ENCODE measurements at places on chromosomes 13 and 19.
A peak's percentile ranks its signal among the peaks of the same experiment; 100 is the strongest.

DNA sequence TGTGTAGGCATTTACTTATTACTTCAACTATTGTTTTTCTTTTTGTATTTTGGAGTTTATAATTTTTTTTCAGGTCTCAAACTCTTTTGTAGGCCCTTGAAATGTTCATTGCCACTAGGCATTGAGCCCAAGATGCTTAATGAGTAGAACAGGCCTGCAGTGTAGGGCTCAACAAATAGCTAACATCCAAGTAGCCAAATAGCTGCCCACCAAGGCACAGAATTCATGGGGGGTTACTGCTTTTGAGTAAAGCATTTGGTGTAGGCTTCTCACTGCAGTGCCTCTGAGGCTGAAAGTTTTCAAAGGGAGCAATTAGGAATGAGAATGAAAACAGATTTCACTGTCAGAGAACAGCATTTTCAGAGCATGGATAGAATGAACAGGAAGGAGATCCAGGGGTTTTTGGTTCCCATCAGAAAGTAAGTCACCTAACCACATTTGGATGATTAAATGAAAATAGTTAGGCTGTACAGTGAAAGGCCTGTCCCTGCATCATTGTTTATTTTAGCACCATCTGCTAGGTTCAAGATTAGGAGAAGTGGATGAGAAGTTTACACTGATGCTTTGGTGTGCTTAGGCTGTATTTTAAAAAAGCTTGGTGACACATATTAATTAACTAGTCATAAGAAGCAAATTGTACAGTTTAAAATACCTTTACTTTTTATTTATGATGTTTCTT is 61.0 kb downstream of the EDNRB start:
- DNase-seq: no peak

DNA sequence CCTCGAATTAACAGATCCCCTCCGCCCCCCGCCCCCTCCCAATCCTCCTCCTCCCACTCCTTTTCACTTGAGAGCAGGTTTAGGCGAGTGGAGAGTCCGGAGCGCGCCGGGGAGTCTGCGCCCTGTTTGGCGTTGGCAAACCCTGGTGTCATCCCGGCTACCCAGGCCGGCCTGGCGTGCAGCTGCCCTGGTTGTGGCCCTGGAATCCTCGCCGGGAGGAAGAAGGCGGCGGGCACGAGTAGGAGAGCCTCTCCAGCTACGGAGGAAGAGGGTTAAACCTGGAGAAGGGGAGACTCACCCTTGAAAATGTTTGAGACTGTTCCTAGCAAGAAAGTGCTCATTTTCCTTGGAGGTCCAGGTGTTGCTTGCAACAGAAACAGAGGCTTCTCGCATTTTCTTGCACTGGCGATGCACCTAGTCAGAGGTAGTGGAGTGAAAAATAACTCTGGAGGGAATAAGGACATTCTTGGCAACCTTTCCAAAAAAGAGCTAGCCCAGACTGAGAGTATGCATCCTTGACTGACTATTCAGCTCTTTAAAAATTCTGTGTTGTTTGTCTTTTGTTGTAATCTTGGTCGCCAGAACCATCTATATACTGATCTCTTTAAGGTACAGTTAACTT is 1.3 kb upstream of the SOX21 start:
- no peak for DNase-seq

DNA sequence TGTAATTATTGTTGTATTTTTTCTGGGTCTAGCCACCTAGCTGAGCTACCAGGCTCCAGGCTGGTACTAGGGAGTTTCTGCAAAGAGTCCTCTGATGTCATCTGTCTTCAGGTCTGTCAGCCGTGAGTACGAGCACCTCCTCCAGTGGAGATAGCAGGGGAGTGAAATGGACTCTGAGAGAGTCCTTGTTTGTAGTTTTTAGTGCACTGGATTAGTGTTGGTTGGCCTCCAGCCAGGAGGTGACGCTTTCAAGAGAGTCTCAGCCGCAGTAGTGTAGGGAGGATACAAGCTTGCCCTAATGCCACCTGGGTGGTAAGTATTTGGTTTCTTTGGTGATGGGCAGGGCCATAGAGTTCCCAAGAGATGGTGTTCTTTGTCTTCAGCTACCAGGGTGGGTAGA is 384.8 kb downstream of the SLC7A1 start:
- DNase-seq: no peak

DNA sequence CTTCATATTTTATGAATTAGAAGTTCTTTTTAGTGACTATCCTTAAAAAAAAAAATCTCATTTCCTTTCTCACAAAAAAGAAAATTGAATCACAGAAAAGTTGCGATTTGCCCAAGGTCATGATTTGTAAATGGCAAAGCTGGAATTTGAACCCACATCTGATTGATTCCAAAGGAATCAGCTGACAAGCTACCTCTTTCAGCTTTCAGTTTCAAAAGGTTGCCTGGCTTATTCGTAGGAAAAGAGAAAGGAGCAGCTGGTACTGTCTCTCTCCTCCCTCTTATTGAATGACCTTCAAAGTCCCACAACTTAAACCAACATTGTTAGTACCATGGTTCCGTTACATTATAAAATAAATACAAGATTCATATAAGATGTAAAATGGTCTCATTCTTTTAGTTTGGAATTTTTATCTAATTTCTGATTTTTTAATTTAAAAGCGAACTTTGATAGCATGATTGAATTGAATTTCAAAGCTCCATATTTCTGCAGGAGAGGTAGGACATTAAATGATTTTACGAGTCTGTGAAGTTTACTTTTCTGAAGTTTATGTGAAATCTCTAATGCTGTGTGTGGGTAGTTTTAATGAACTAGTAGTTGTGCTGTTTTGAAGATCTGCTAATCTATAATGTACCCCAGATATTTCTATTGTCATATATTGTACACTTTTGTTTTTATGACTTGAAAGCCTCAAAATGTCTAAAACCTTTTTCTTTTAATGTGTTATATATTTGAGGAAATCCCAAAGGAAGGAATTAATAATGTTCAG is 18.5 kb upstream of the KCTD4 start:
- no peak for DNase-seq

GRCh38 chr13:110726726-110727125 is 13.2 kb downstream of the ING1 start:
- no peak for DNase-seq

GRCh38 chr13:99433543-99434075 is 67.7 kb upstream of the TM9SF2 start:
- DNase-seq: no peak

DNA sequence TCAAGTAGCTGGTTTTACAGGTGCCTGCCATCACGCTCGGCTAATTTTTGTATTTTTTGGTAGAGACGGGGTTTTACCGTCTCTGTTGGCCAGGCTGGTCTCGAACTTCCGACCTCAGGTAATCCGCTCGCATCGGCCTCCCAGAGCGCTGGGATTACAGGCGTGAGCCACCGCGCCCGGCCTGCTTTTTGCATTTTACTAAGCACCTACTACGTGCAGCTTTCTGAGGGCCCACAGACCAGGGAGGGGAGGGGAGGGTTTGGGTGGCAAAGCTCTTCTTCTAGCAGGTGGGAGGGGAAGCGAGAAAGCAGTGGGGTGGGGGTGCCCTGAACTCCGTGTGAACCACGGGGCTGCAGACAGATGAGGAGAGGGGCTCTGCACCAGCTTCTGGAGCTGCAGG is 15.0 kb downstream of the PALM start:
- no peak for DNase-seq

GRCh38 chr19:50475101-50475568 is 1.2 kb upstream of the EMC10 start:
- DNase-seq: no peak

GRCh38 chr19:6802336-6803035 is 30.0 kb downstream of the VAV1 start:
- peak; percentile 39 for DNase-seq

- no peak for DNase-seq
Measured at GRCh38 chr19:9407827-9408226, 27.5 kb downstream of the ZNF266 start.

DNA sequence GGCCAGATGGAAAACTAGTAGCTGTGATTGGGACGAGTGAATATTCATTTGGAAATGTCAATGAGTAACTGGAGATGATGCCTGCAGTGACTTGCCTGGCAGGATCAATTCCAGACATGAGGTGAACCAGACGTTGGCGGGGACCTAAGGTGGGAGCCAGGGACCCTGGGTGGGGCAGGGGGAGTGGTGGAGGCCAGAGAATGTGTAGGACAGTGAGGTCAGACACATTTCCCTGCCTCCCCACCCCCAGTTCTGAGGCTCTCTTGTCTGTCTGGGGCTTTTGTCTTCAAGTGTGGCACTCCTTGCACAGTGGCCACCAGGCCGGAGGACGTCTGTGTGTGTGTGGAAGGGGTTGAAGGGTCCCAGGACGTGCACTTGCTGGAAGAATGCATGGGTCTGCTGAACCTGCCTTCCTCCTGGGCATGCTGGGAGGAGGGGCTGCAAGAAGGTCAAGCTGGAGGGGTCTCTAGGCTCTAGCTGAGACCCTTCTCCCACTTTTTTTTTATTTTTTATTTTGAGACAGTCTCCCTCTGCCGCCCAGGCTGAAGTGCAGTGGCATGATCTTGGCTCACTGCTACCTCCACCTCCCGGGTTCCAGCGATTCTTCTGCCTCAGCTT is 51.6 kb downstream of the CHST8 start:
- no peak for DNase-seq

DNA sequence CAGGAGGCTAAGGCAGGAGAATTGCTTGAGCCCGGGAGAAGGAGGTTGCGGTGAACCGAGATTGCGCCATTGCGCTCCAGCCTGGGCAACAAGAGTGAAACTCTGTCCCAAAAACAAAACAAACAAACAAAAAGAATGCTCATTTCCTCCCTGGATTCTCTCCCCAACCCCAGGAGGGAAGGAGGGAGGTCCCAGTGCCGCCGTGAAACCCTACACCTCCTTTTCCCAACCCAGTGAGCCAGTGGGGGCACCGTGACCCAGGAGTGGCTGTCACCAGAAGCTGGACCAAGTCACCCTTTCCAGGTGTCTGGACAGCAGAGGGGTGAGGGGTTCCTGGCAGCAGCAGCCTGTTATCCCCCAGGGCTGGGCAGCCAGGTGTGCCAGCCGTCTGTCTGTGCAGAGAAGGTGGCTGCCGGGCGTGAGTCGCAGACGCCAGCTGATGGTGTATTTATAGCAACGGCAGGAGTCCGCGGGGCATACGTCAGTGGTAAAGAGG is 23.5 kb downstream of the NFIC start:
- DNase-seq: no peak

- no peak for DNase-seq
Measured at GRCh38 chr19:29927944-29928625, 14.0 kb upstream of the URI1 start.

- no peak for DNase-seq
Measured at GRCh38 chr19:13804830-13805683, 9.8 kb downstream of the ZSWIM4 start.

- no peak for DNase-seq
Measured at GRCh38 chr19:55990831-55991230, 4.3 kb downstream of the NLRP5 start.

- DNase-seq: no peak
Measured at GRCh38 chr13:42418184-42418583, 146.2 kb downstream of the AKAP11 start.

GRCh38 chr13:38862443-38862842 is 128.2 kb downstream of the STOML3 start:
- DNase-seq: no peak

DNA sequence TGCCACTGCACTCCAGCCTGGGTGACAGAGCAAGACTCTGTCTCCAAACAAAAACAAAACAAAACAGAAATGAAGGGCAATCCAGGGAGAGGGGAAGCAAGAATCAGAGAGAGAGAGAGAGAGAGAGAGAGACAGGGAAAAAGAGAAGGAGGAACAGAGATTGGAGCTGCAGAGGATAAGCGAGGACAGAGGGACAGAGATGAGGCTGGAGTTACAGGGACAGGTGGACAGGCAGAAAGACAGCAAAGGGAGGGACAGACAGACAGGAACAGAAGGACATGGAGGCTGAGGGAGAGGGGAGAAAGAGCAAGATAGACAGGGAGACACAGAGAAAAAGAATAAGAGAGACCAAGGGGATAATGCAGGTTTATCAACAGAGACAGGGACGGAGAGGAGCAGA is 1.3 kb upstream of the CRX start:
- no peak for DNase-seq

GRCh38 chr19:43780706-43781525 is at the start of gene KCNN4:
KCNN4 (minus strand) TSS chr19:43780973; CDS start chr19:43780861, 112 bp downstream.
- DNase-seq: peak; percentile 52

GRCh38 chr13:30364133-30364532 is 56.8 kb upstream of the KATNAL1 start:
- DNase-seq: no peak

GRCh38 chr13:97234742-97235141 is 12.6 kb downstream of the MBNL2 start:
- DNase-seq: no peak

- DNase-seq: no peak
Measured at GRCh38 chr19:29880498-29881081, 61.4 kb upstream of the URI1 start.

- DNase-seq: no peak
Measured at GRCh38 chr19:44278181-44278690, 18.6 kb downstream of the ZNF233 start.

DNA sequence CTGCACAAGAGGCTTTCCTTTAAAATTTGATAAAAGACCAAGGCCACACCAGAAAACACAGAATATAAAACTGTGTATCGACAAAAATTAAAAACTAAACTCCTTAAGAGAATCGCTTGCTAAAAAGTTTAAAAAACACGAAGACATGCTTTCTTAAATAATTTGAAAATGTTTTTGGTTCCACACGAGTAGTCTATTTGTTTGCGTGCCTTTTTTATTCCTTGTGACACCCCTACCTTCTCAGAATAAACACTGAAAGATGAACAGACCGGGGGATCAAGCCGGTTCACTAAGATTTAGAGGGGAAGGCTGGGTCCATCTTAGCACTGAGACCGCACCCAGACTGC is 256.4 kb upstream of the STARD13 start:
- DNase-seq: no peak

- peak; percentile 92 for DNase-seq
Measured at GRCh38 chr19:55062735-55063491, at the start of gene RDH13. RDH13 (minus strand) TSS chr19:55063148; CDS start chr19:55063032, 116 bp downstream.

DNA sequence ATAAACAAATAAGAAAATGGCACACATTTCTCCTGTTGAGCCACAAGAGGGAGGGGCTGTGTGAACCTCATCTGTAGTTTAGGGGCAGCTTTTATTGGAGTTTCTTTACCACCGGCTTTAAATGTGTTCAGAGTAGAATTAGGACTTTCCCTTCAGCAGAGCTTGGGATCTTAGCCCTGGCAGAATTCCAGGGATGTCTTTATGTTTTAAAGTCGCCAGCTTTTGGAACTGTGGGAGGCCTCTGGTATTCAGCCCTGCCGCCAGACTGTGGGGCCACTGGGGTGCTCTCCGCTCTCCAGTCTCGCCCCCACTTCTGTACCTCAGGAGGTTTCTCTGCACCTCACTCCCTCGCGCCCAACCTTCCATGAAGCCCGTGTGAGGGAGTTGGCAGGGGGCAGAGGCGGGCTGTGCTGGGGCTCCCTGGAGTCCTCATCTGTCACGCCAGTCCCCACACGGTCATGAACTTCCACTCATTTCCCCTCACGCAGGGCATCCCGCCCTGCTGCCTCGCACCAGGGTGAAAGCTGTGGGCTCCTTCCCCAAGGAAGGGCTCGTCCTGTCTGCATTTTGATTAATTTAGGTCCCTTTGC is 31.5 kb downstream of the CCDC8 start:
- no peak for DNase-seq

Measured in activated CD4-positive, CD25-positive, alpha-beta regulatory T cell treated with anti-CD3 and anti-CD28 coated beads, Interleukin-2, amount 50 U/mL, for 16 hours (primary cell).